ENCODE measurements at places on chromosomes 11 and 22. TPM values are rescaled to one million over a fixed set of nuclear protein-coding genes. Genes with fewer than 3 reads are reported as not detected.

DNA sequence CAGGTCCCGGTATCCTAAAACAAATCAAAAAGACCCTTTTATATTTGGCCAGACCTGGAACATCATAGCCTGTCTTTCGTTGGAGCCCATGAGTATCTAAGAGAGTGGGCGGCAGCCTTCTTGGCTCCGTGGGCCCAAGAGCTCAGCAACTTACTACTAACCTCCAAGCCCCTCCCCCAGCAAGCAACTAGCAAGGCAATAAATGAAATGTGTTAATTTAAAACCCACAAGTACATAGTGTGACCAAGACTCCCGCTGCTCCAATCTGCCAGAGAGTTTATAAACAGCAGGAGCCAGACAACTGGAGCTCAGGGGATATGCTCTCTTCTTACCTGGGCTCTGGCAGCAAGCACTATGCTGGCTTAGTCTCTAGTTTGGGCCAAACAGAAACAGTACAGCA, 40.8 kb upstream of the CYP2D6 start:
- peaks cover 5% of the 10 kb centered on the region for H3K36me3 ChIP-seq
- peaks cover 8% of the 10 kb centered on the region for H3K4me1 ChIP-seq
- no peak for DNase-seq
- no peaks in the 10 kb centered on the region for H3K27me3 ChIP-seq
- 0 out of 2 replicates have a peak overlapping the region, but pooled peaks have one; percentile 45 for H3K27ac ChIP-seq
- H3K4me3 ChIP-seq: no peak overlapping the region

DNA sequence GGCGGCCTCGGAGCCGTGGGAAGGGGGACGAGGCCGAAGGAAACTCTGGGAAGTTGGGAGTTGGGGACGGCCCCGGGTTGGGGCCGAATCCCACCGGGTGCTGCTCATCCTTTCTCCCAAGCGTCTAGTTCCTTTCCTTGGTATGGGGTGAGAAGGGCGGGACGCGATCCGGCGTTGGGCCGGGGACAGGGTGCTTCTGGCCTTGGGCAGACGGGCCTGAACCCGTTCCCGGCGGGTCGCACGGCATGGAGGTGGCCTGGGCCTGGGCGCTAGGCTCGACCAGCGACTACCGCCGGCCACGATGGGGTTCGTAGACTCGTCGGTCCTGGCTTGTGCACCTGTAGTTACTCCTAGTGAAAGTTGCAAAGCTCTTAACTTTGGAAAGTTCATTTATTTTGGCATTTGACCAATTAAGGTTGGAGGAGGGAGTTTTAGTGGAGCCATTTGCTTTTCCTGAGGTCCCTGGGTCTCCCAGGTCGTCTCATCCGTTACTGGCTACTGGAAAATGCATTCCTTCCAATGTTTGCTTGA, 1.0 kb downstream of the SYT9 start:
- peak overlapping the region; percentile 85 for H3K4me3 ChIP-seq
- H3K27me3 ChIP-seq: peaks cover 57% of the 10 kb centered on the region
- no peak overlapping the region for H3K27ac ChIP-seq
- no peaks in the 10 kb centered on the region for H3K36me3 ChIP-seq
- DNase-seq: peak; percentile 55

MEN1 gene
- total RNA-seq: 45.2 TPM

GRCh38 chr11:116108161-116108560, 603.9 kb upstream of the CADM1 start:
- no peak overlapping the region for H3K27ac ChIP-seq
- no peak overlapping the region for H3K4me3 ChIP-seq
- no peaks in the 10 kb centered on the region for H3K36me3 ChIP-seq
- peaks cover 18% of the 10 kb centered on the region for H3K4me1 ChIP-seq
- H3K27me3 ChIP-seq: peaks cover 70% of the 10 kb centered on the region

C11orf98 gene
- total RNA-seq: 110 TPM

GRCh38 chr11:91796999-91797398, 427.6 kb upstream of the FAT3 start:
- DNase-seq: no peak
- H3K27me3 ChIP-seq: no peaks in the 10 kb centered on the region
- H3K36me3 ChIP-seq: no peaks in the 10 kb centered on the region
- H3K27ac ChIP-seq: no peak overlapping the region
- H3K4me3 ChIP-seq: no peak overlapping the region
- no peaks in the 10 kb centered on the region for H3K4me1 ChIP-seq
